ENCODE measurements at places on chromosomes 6 and 20.

- H3K4me1 ChIP-seq, result no peaks in the 10 kb centered on the region
- no peak overlapping the region for H3K4me3 ChIP-seq
- no peaks in the 10 kb centered on the region for H3K36me3 ChIP-seq
- no peaks in the 10 kb centered on the region for H3K27me3 ChIP-seq
Observed at GRCh38 chr6:54879188-54879985, 32.8 kb downstream of the FAM83B start.

- no peaks in the 10 kb centered on the region for H3K27me3 ChIP-seq
- no peaks in the 10 kb centered on the region for H3K4me1 ChIP-seq
- H3K36me3 ChIP-seq, result no peaks in the 10 kb centered on the region
- H3K27ac ChIP-seq, result no peak overlapping the region
Observed at GRCh38 chr20:19370076-19371075, 157.9 kb downstream of the SLC24A3 start.

GRCh38 chr20:54340667-54341081 is 132.8 kb downstream of the PFDN4 start:
- H3K27me3 ChIP-seq, result no peaks in the 10 kb centered on the region
- no peak overlapping the region for H3K4me3 ChIP-seq
- no peaks in the 10 kb centered on the region for H3K36me3 ChIP-seq
- no peak overlapping the region for H3K27ac ChIP-seq

DNA sequence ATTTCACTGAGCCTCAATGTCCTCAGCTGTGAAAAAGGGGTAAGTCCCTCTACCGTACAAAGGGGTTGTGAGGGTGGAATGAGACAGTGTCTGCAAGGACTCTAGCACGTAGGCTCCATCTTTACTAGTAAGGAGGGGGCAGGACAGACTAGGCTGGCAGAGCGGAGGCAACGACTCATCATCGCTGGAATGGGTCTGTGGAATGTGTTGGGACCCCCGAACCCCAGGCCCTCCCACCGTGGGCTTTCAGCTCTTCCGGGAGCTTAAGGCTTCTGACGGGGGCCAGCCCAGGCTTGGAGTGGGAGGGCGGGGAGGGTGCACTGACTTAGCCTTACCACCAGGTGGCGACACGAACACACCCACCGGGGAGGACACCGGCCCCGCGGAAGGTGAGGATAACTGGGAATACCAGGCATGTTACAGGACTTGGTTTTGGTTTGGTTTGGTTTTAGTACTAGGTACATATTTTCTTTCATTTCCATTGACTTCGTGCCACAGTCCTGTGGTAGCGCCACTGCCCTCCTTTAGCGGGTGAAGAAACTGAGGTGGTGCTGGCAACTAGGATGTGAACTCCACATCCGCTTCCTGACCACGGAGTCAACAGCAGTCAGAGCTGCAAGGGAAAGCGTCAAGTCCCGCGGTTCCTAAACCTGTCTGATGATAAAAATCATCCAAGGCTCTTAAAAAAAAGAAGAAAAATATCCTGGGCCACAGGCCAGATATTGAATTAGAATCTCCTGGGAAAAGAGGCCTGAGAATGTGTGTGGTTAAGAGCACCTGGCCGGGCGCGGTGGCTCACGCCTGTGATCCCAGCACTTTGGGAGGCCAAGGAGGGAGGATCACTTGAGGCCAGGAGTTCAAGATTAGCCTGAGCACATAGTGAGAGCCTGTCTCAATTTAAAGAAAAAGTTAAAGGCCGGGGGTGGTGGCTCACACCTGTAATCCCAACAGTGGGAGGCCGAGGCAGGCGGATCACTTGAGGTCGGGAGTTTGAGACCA is 10.3 kb upstream of the TULP1 start:
- no peak overlapping the region for H3K4me3 ChIP-seq
- peak; percentile 85 for DNase-seq
- H3K27me3 ChIP-seq, result no peaks in the 10 kb centered on the region
- peaks cover 42% of the 10 kb centered on the region for H3K4me1 ChIP-seq

DNA sequence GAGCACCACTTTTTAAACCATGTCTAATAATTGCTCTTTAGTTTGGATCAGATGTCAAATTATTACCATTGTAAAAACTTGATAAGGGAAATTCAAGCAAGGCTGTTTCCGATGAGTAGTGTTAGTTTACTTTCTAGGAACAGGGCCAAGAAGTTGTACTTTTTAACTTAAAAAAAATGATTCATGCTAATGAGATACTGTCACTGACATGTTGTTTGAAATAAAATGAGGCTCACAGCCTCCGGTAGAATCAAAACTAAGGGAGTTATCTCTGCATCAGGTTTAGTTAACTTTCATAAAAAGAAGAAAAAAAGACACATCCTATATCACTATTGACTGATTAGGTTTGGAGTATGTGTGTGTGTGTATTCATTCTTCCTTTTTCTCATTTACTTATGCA is 55.2 kb upstream of the SUPT3H start:
- H3K27me3 ChIP-seq, result no peaks in the 10 kb centered on the region
- no peak for DNase-seq
- peaks cover 8% of the 10 kb centered on the region for H3K4me1 ChIP-seq
- H3K4me3 ChIP-seq, result peak overlapping the region; percentile 8

DNA sequence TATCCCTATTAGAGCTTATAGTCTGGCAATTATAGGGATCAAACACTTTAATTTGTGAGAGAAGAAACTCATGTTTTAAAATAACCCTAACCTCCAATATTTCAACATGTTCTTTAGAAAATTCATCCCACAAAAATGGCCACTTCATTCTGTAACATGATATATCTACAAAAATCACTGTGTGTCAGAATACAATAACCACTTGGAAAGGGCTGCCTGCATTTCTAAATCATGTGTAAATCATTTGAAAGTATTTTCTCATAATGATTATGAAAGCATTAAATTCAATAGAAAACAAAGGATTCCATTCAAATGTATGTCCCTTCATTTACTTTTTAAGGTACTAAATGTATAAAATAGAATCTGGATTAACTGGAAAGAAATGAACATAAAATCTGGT is 101.4 kb upstream of the NHSL1 start:
- H3K27me3 ChIP-seq, result no peaks in the 10 kb centered on the region
- H3K27ac ChIP-seq, result no peak overlapping the region
- DNase-seq, result no peak

DNA sequence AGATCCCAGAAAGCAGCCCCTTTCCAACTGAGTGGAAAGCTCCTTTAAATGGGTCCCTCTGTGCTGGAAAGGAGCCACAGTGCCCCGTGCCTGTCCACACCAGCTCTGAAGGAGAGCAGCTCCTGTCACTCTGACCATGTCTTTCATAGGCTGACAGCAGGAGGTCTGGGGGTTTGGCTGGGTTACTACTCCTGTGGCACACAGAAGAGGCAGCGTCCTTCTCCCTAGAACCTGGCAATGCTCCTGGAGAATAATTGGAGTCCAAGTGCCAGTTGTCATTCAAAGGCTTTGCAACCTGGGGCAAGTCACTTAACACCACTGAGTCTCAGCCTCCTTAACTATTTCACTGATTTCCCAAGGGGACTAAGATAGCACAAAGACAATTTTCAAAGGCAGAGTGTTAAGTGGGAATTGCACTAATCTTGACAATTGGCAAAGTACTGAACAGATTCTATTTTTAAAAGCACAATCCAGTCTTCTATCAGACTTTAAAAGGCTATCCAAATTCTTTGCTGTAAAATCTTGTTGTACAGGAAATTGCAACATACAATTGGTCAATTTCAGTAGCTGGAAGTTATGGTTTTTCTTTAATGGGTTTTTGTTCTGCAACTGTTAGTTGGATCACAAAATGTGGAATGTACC is 457.2 kb downstream of the KIF16B start:
- H3K4me1 ChIP-seq, result no peaks in the 10 kb centered on the region
- no peak overlapping the region for H3K27ac ChIP-seq
- no peaks in the 10 kb centered on the region for H3K27me3 ChIP-seq
- no peak overlapping the region for H3K4me3 ChIP-seq
- H3K36me3 ChIP-seq, result no peaks in the 10 kb centered on the region
- no peak for DNase-seq

DNA sequence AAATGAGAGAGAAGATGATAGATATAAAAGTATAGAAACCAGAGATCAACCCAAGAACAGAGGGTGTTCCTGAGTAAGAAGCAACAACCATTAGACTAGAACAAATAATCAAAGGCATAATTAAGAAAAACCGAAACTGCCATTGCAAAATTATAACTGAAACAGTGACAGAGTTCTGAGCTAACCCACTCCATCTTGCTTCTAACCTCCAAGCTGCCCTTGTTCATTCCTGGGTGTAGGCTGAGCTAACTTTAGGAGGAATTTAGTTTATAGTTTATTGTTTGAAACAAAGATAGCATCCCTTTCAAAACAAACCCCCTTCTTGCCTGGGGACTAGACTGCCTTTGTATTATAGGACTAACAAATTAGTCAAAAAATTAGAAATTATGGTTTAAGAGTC is 56.1 kb upstream of the PRND start:
- DNase-seq, result no peak
- H3K36me3 ChIP-seq, result no peaks in the 10 kb centered on the region
- H3K27ac ChIP-seq, result peak overlapping the region; percentile 75
- H3K4me3 ChIP-seq, result no peak overlapping the region
- peaks cover 35% of the 10 kb centered on the region for H3K4me1 ChIP-seq
- H3K27me3 ChIP-seq, result no peaks in the 10 kb centered on the region

GRCh38 chr20:49797344-49797615 is 15.3 kb upstream of the SLC9A8 start:
- H3K27ac ChIP-seq, result no peak overlapping the region
- DNase-seq, result no peak
- no peak overlapping the region for H3K4me3 ChIP-seq
- no peaks in the 10 kb centered on the region for H3K27me3 ChIP-seq
- no peaks in the 10 kb centered on the region for H3K36me3 ChIP-seq
